ENCODE measurements at places on chromosomes 5 and 9.

- no peak for DNase-seq
These were observed 96.3 kb downstream of the CD180 start for GRCh38 chr5:67100301-67100700.

DNA sequence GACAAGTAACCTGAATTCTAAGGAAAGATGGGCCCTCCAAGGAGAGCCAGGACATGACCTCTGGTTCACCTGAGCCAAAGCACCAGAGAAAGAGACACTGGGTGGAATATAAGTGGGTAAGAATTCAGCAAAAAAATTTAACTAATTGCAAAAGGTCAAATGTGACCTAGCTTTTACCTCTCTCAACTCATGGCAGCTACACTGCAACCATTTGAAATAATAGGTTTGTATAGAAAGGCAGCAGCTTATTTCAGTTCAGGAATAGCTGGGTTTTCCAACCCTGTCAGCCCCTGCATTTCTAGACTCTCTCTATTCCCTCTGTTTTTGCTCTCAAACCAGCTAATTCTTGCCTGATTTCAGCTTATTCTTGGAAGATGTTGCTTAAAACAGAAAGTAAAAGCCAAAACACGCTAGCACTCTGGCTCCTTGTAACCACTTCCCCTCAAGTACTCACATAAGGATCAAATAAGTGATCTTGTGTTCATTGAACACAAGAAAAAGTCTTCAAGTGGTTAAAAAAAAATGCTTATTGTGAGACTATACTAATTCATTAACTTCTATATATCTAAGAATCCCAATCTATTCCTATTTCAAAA is 101.1 kb upstream of the NR4A3 start:
- DNase-seq, result no peak

GRCh38 chr9:136048560-136049411 is 46.3 kb downstream of the NACC2 start:
- DNase-seq, result no peak

DNA sequence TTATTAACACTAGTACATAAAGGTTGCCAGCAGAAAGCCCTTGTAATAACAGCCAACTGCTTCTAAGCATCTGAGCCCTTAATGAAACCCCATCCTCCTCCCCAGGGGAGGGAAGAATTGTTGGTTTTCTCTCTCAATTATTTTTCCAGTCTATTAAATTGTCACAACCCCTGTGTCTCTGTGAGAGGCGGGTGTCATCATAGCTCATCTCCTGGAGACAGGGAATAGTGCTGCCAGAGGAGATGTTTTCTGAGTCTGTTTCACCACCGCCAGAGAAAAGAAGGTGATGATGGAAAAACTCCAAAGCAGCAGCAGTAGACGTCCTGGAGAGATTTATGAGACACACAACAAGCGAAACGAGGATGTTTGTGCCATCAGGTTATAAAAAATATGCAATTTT is 271.1 kb upstream of the NMUR2 start:
- no peak for DNase-seq

- DNase-seq, result no peak
These were observed 3.2 kb downstream of the IRX2 start for GRCh38 chr5:2748179-2748860.

DNA sequence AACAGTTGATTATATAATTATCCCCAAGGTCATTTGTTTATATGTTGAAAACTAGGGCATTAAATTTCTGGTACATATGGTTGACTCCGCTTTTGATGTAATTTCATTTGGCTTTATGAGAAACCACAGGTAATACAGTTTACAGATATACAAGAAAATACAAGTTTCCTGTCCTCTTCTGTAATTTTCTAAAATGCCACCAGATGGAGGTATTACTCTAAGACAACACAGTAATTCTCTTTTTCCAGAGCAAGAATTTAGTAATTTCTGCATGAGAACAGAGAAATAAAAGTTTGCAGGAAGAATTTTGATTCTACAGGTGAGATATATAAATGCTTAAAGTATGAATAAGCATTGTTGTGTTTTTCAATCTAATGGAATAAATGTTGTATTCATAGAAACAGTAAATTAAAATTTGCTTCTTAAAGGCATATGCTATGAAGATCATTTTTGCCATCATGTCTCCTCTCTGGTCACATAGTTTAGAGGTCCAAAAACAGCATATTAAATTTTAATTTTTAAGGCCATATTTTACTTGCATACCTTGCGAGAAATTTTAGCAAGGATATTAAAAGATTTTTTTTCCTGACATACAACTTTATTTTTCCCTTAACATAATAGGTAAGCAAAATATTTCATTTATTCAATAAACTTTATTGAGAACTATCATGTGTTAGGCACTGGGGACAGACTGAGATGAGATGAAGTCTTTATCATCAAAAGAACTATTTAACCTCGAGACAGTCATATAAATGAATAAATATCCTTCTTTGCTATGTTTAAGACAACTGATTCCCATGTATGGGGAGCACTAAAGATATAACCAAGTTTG is 22.7 kb downstream of the CHD1 start:
- peak; percentile 21 for DNase-seq

DNA sequence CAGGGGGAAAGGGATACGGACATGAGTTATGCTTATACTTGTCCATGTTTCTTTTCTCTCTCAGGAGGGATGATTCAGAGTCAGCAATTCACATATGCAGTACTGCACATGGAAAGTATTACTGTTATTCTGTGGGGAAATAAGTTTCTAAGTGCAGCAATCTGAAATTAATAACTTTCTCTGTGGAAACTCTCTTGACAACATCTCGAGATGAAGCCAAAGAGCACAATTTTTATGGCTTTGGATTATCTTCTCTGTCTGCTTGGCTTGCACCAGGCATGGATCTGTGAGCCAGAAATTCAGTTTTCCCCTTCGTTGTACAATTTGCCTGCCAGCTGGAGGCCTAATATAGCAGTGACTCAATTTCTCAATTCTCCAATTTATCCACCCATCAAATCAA is 2.5 kb upstream of the NDFIP1 start:
- DNase-seq, result no peak

GRCh38 chr5:33336891-33337636 is 103.7 kb upstream of the TARS1 start:
- DNase-seq, result no peak

DNA sequence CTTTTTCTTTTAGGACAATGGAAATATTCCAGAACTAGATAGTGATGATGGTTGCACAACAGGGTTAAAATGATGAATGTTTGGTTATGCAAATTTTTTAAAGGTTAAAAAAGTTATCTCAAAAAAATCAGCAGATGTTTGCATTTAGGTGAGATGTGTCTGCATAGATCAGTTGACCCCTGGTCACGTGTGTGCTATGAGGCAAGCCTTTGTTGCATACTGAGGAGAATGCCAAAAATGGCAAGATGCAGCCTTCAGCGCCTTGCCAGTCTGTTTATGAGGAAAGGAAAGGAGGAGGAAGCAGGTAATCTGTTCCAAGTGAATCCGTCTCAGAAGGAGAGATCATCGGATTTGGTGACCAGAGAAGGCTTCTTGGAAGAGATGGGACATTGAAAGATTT is 11.9 kb downstream of the MEGF10 start:
- DNase-seq, result no peak

- no peak for DNase-seq
These were observed 20.0 kb upstream of the SPATA31E1 start for GRCh38 chr9:87862536-87863268.

DNA sequence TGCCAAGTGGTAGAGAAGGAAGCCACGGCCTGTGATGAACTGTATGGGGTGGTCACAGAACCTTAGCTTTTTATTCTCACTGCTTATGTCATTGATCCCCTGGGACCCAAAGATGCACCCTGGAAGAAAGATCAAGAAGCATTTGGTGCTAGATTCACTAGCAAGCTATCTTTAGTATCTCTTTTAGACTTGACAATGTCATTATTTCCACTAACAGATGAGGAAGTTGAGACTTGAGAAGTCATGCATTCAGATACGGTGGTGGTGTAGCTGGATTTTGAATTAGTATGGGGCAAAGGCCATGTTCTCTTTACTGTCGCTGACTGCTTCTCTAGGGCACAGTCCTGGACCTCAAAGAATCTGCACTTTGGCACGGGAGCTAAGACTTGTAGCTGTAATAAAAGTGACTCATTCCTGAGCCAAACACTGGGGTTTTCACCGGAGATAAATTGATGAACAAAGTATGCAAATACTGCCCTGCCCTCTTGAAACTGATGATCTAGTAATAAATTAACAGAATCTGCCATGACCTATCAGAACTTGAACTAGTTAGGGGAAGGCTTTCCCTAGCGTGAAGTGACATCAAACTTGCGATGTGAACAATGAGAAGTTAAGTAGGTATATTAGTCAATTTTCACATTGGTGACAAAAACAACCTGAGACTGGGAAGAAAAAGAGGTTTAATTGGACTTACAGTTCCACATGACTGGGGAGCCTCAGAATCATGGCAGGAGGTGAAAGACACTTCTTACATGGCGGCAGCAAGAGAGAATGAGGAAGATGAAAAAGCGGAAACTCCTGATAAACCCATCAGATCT is 5.4 kb downstream of the GDA start:
- no peak for DNase-seq

GRCh38 chr5:78522476-78523260 is 125.9 kb downstream of the LHFPL2 start:
- DNase-seq, result no peak

GRCh38 chr5:43514025-43514424 is 923 bp downstream of the C5orf34 start:
- no peak for DNase-seq

GRCh38 chr5:90997082-90997481 is 386.0 kb downstream of the ARRDC3 start:
- no peak for DNase-seq

DNA sequence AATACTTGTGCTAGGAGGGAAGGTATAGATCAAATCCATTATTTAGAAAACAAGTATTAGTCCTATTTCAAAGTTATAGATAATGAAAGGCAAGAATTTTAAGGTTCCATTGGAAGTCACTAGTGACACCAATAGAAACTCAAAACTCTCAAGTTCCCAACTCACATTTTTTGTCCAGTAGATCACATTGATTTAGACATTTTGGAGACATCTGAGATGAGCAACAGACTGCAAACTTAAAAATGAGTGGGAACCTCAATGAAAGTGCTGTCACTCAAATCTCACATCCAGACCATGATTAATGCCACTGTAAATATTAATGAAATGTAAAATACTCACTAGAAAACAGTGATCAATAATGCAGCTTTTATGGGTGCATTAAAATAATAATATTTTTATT is 405.0 kb downstream of the ENC1 start:
- no peak for DNase-seq

DNA sequence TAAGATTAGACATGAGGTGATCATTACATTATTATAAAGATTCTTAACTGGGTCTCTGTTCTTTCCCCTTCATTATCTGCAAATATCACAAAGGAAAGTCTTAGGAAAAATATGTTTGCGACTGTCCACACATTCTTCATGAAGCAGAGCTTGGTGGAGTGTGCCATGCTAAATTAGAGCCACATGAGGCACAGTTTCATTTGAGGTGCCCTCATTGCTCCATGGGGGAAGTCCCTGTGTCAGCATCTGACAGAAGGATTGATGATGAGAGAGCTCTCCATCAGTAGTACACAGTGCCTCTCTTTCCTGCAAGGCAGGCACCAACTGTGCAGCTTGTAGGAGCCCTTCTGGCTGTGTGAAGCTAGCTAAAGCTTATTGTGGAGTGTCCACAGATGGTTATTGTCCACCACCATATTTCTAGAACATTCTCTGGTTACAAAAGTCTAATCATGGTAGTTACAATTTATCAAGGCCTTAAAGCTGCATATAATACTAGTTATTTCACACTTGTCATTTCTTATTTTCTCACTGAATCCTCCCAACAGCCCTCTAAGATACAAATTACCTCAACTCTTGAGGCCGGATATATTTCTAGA is 63.9 kb downstream of the C9orf152 start:
- peak; percentile 30 for DNase-seq

DNA sequence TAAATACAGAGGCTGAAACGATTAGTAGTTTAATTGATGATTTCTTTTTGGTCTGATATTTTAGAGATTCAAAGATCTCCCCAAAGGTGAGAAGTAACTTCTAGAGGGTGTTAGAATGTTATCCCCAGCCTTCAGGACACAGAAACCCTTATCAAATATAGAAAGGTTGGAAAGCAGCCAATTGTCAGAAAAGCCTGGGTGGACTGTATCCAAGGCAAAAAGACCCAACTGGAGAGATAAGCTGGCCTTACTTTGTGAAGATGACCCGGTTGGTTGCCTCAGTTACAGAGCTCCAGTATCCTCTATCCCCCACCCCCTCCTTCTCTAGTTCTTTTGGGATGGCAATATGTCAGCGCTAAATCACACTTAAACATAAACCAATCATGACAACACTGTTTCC is 75.7 kb downstream of the GCNT4 start:
- DNase-seq, result no peak

- no peak for DNase-seq
These were observed 500.2 kb downstream of the CDH9 start for GRCh38 chr5:26538226-26538625.

GRCh38 chr9:133023117-133023890 is 7.5 kb upstream of the GTF3C5 start:
- DNase-seq, result no peak

DNA sequence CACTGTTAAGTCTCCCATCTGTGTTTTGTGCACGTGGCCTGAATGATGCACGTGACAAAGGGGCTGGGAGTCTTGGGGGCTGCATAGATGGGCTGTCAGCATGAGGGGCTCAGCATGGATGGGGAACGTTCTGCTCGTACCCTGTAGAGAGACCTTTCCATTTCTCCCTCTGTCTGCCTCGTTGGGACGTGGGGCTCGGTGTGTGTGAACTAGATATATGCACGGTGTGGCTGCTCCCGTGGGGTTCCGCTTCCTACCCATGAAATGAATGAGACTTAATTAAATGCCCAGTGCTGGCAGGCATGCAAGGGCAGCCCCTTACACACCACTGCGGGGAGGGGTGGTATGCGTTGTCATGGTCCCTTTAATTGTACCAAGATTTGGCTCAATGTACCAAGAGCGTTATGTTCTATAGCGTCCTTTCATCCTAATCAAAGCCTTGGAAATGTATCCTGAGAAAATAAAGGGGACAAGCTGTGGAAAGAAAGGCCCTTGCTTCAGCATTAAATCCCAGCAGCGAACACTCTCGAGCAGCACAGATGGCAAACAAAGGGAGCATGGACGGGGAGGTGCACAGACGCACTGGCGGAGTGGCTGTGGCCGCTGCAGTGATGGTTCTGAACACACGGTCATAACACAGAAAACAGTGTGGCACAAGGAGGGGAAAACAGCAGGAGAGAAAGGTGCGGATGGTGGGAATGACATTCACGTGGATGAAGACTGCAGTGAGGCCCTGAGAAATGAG is 66.8 kb downstream of the RASGEF1C start:
- no peak for DNase-seq

GRCh38 chr5:90022711-90023053 is 386.9 kb downstream of the CETN3 start:
- DNase-seq, result no peak

GRCh38 chr5:93594591-93595419 is 11.8 kb downstream of the NR2F1 start:
- no peak for DNase-seq

Measured in NCI-H345 (cell line).